NCI-H1436 treated with DMSO at 0.1 percent for 48 hours (cell line): ENCODE measurements at places on chromosomes 16 and 17.

- DNase-seq: no peak
Measured at GRCh38 chr17:80513892-80514291, 30.7 kb upstream of the RPTOR start.

GRCh38 chr17:59387351-59388068, 56.1 kb downstream of the YPEL2 start:
- no peak for DNase-seq

DNA sequence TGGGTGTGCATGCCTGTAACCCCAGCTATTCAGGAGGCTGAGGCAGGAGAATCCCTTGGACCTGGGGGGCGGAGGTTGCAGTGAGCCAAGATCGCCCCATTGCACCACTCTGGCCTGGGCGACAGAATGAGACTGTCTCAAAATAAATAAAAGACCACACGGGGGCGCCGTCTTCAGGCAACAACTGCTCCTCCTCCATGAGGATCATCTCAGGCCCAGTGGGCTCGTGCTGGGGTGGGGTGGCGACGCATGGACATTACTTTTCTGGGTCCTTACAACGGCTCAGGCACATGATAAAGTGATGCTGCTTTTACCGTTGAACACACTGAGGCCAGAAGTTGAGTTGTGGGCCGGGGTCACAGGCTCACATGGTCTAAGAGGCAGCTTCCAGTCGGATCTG, 56.2 kb downstream of the PRMT7 start:
- DNase-seq: no peak

DNA sequence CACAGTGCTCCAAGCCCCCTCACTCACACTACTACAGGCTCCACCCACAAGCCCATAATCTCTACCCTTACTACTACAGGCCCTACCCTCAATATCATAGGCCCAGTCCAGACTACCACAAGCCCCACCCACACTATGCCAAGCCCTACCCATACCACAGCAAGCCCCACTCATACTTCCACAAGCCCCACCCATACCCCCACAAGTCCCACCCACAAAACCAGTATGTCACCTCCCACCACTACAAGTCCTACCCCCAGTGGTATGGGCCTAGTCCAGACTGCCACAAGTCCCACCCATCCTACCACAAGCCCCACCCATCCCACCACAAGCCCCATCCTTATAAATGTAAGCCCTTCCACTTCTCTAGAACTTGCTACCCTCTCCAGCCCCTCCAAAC, 13.8 kb downstream of the RIPOR1 start:
- DNase-seq: no peak

- no peak for DNase-seq
Measured at GRCh38 chr17:4974115-4974670, 6.6 kb upstream of the SPAG7 start.

DNA sequence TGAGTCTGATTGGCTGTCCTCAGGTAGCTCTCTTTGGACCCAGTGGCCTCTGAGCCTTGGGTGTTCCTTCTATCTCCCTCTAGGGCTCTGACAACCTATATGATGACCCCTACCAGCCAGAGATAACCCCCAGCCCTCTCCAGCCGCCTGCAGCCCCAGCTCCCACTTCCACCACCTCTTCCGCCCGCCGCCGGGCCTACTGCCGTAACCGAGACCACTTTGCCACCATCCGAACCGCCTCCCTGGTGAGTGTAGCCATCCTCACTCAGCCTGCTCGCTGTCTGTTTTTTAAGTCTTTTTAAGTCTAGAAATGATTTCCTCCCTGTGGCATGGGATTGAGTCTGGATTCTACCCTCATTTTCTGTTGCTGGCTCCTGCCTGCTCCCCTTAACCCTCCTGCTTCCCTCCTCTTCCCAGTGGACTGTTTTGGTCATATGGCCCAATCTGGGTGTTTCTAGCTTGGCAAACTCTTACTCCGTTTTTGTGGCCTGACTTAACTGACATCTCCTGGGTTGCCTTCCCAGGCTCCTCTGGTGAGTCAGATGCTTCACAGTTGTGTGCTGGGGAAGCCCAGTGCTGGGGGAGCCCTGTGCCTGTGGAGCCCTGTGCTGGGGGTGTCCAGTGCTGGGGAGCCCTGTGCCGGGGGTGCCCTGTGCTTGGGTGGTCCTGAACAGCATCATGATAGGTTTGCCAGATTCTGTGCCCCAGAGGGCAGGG, 9.9 kb downstream of the TAOK2 start:
- DNase-seq: no peak

DNA sequence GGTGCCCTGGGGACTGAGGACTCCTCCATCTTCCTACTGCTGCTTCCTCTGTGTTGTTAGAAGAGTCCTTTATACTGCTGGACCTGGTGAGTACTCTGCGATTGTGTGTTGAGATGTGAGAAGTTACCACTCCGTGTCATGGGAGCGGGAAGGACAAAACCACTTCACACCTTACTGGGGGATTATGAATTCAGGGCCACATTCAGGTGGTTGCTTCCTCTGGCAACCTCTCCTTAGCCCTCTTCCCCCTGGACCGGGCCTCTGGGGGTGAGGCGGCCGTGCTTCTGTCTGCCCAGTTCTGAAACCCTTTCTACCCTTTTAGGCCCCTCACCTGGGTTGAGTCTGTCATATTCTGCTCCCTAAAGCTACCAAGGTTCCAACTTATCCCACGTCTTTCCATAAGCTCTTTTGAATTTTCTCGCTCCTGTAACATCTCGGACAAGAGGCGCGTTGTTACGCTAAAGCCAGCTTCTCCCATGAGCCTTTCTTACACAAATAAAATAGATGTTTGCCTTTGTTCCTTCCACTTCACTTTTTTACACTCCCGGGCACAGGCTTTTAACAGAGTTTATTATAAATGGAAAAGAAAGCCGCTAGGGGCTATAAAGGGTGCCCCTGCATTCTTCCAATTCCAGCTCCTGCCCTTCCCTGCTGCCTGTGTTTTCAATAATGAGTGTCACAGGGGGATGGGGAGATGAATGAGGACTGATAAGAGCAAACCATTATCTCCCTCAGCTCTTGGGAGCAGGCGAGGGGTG, 20.7 kb upstream of the CDH13 start:
- no peak for DNase-seq
